ENCODE measurements at places on chromosomes 5 and 9. TPM values are rescaled to one million over a fixed set of nuclear protein-coding genes. Genes with fewer than 3 reads are reported as not detected.

DNA sequence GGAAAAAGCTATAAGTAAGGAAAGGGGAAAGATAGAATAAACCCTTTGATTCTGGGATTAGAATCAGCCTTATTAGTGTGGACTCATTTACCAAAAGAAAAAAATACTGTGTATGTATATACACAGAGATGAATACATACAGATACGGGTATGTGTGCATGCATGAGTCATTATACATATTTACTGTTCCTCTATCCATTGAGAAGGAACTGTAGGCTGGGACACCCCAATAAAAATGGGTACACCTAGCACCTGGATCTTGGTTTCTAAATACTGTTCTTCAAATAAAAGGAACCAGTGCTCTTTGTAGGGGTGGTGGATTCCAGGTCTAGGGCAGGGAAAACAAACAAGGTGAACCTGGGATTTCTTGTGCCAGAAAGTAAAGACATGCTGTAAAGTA, 48.3 kb downstream of the WHRN start:
- DNase-seq = no peak

DNA sequence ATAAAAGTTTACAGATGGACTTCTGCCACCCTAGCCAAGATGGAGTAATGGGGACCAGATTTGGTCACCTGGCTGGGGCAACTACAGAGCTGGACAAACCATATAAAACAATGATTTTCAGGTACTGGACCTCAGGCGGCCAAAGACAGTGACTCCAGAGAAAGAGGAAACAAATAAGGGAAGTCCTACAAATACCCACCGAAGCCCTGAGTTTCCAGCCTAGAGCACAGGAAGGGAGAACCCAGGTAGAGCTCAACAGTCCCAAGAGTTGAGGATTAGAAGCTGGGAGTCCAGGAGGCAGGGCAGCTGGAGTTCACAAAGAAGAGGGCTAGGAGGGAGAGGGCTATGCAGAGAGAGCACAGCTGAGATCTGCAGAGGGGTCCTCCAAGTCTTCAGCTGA, 106.7 kb upstream of the NR5A1 start:
- DNase-seq = no peak

GRCh38 chr5:168878135-168878745, 299.1 kb upstream of the PANK3 start:
- DNase-seq = no peak

DNA sequence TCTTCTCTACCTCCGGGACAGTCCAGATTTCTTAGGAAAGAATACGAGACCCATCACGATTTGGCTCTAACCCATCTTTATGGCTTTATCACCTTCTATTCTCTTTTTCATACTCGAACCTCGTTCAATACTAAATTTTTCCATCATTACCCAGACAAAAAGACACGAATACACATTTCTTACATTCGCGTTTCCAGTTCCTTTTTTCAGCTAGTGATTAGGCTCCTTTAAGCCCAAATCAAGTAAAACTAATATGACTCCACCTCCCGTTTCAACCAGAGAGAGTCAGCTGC, 506 bp downstream of the ZBTB6 start:
- no peak for DNase-seq

GRCh38 chr9:114790521-114790920, 15.3 kb downstream of the TNFSF15 start:
- no peak for DNase-seq

GRCh38 chr5:105807290-105807689, 1863.4 kb downstream of the EFNA5 start:
- DNase-seq = peak; percentile 17

DNA sequence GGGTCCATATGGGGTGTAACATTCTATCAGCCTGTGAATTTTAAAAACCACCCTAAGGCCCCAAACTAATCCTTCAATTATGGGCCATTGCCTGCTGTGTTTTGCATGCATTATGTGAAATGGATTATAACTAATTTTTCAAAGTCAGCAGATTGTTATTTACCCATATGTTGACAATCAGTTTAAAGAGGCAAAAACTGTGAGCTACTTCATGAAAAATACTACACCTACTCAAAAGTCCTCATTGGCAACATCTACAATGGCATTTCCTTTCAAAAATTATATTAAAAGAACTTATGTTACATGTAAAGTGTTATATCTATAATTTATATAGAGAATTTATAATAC, 49.0 kb upstream of the KIF2A start:
- no peak for DNase-seq

GRCh38 chr5:117568622-117569021, 994.0 kb upstream of the SEMA6A start:
- DNase-seq = no peak

Gene SYNPO
- total RNA-seq = 3.9 TPM

Gene KIF12
- total RNA-seq = 2.3 TPM

Gene GZMA
- total RNA-seq = 0.89 TPM

Gene ROPN1L
- 0.79 TPM for total RNA-seq
